ENCODE measurements at places on chromosomes 16 and 17. TPM values are rescaled to one million over a fixed set of nuclear protein-coding genes. Genes with fewer than 3 reads are reported as not detected.

KRT15 gene
- 0.68 TPM for total RNA-seq

HS3ST3A1 gene
- total RNA-seq = 1.5 TPM

TMEM114 gene
- total RNA-seq = not detected

CRHR1 gene
- not detected for total RNA-seq

ACE gene
- total RNA-seq = 5.4 TPM

KRT31 gene
- total RNA-seq = not detected

MLLT6 gene
- 113 TPM for total RNA-seq

MYO15A gene
- 2.3 TPM for total RNA-seq

PYCARD gene
- 19.2 TPM for total RNA-seq

PDILT gene
- not detected for total RNA-seq

CACNG1 gene
- total RNA-seq = not detected

NLRC3 gene
- 3.7 TPM for total RNA-seq

KRT20 gene
- 1.8 TPM for total RNA-seq

STRADA gene
- total RNA-seq = 40.9 TPM

CD300LB gene
- 0.85 TPM for total RNA-seq

RHBDL1 gene
- 0.42 TPM for total RNA-seq

CDR2L gene
- 29.8 TPM for total RNA-seq

ITGAD gene
- not detected for total RNA-seq

AGRP gene
- not detected for total RNA-seq

RNF222 gene
- 0.56 TPM for total RNA-seq

PLD6 gene
- total RNA-seq = 0.68 TPM

WNT9B gene
- 2.2 TPM for total RNA-seq

AOC3 gene
- 146 TPM for total RNA-seq

ZP2 gene
- not detected for total RNA-seq

CCL16 gene
- total RNA-seq = not detected

TNP2 gene
- total RNA-seq = not detected

KCNH6 gene
- not detected for total RNA-seq

GNG13 gene
- not detected for total RNA-seq

KRTAP4-6 gene
- not detected for total RNA-seq

CACNG5 gene
- not detected for total RNA-seq

TPSG1 gene
- total RNA-seq = not detected

CRYBA1 gene
- not detected for total RNA-seq

TBX4 gene
- total RNA-seq = not detected

CCDC78 gene
- 0.95 TPM for total RNA-seq

PIP4K2B gene
- total RNA-seq = 56.9 TPM

CA4 gene
- total RNA-seq = 1.2 TPM

CNTNAP4 gene
- not detected for total RNA-seq

FBXL16 gene
- not detected for total RNA-seq

FBRS gene
- 39.3 TPM for total RNA-seq

C17orf75 gene
- total RNA-seq = 7.6 TPM

MSI2 gene
- 46.2 TPM for total RNA-seq

CDK3 gene
- 3.2 TPM for total RNA-seq

KCNJ2 gene
- 5.0 TPM for total RNA-seq

GOT2 gene
- 29.3 TPM for total RNA-seq

IL21R gene
- total RNA-seq = 1.8 TPM

KRTAP2-3 gene
- not detected for total RNA-seq

KRTAP3-2 gene
- not detected for total RNA-seq

B3GNT9 gene
- total RNA-seq = 59.6 TPM

RRAD gene
- total RNA-seq = 43.2 TPM

CLEC18A gene
- 21.9 TPM for total RNA-seq

CDRT15 gene
- not detected for total RNA-seq

PPM1E gene
- not detected for total RNA-seq

PSMC5 gene
- total RNA-seq = 58.5 TPM

MYH13 gene
- not detected for total RNA-seq

ZNF385C gene
- total RNA-seq = not detected

HBM gene
- not detected for total RNA-seq

CHTF8 gene
- total RNA-seq = 99.5 TPM

CDH11 gene
- 354 TPM for total RNA-seq

CACNA1H gene
- total RNA-seq = 33.0 TPM

SCARF1 gene
- total RNA-seq = 19.1 TPM
